CD8-positive, alpha-beta memory T cell (primary cell): ENCODE measurements at places on chromosomes 5 and 9. TPM values are rescaled to one million over a fixed set of nuclear protein-coding genes. Genes with fewer than 3 reads are reported as not detected.

Gene ERAP2
- 37.0 TPM for total RNA-seq

Gene OCLN
- total RNA-seq = 0.58 TPM

Gene SLC36A2
- not detected for total RNA-seq

Gene FBP2
- total RNA-seq = not detected

Gene FAT2
- not detected for total RNA-seq

Gene IL4
- 6.8 TPM for total RNA-seq

Gene DNAJC25
- 6.0 TPM for total RNA-seq

Gene ZNF454
- not detected for total RNA-seq

Gene NEK6
- total RNA-seq = 63.0 TPM

Gene TXNDC8
- total RNA-seq = not detected

Gene DPYSL3
- total RNA-seq = 0.35 TPM

Gene TSSK1B
- total RNA-seq = not detected

Gene CKMT2
- not detected for total RNA-seq

Gene IL3
- total RNA-seq = 69.7 TPM

Gene CNTLN
- 0.24 TPM for total RNA-seq

Gene SOHLH1
- not detected for total RNA-seq

Gene GABRA1
- not detected for total RNA-seq

Gene ZNF300
- 0.72 TPM for total RNA-seq

Gene HCN1
- not detected for total RNA-seq

Gene ANGPTL2
- total RNA-seq = not detected

Gene MAML1
- 30.9 TPM for total RNA-seq

Gene TRIM52
- 17.1 TPM for total RNA-seq

Gene SLC1A1
- not detected for total RNA-seq

Gene SPINK5
- not detected for total RNA-seq

Gene PTGES
- not detected for total RNA-seq

Gene NKD2
- total RNA-seq = 0.48 TPM

Gene CTXN3
- not detected for total RNA-seq

Gene OR4F3
- total RNA-seq = not detected

Gene IFNB1
- not detected for total RNA-seq

Gene GLDC
- 3.8 TPM for total RNA-seq

Gene ADAMTSL2
- total RNA-seq = not detected

Gene GARNL3
- 3.5 TPM for total RNA-seq

Gene NNT
- total RNA-seq = 79.7 TPM

Gene LCN9
- total RNA-seq = not detected

Gene GLRA1
- total RNA-seq = not detected

Gene ACTBL2
- not detected for total RNA-seq

Gene PAPPA
- total RNA-seq = not detected

Gene ZNF879
- total RNA-seq = 3.9 TPM

Gene ZNF483
- total RNA-seq = 2.8 TPM

Gene GPR151
- total RNA-seq = not detected

Gene AFAP1L1
- total RNA-seq = not detected

Gene DIPK1B
- total RNA-seq = not detected

Gene ANKRD31
- 0.64 TPM for total RNA-seq

Gene CCNH
- total RNA-seq = 57.5 TPM

Gene OLFML2A
- total RNA-seq = not detected

Gene C7
- total RNA-seq = not detected

Gene IFNA7
- total RNA-seq = not detected

Gene ATP6V1G1
- 48.2 TPM for total RNA-seq

Gene NOXA1
- 0.74 TPM for total RNA-seq

Gene STPG3
- 0.27 TPM for total RNA-seq

Gene BHMT
- total RNA-seq = not detected

Gene NME5
- not detected for total RNA-seq

Gene LMX1B
- not detected for total RNA-seq

Gene SMC2
- 54.2 TPM for total RNA-seq

Gene SLC34A3
- total RNA-seq = not detected

Gene CAMLG
- total RNA-seq = 23.1 TPM

Gene AFF4
- total RNA-seq = 26.3 TPM
